ENCODE measurements at places on chromosomes 2 and 18.

DNA sequence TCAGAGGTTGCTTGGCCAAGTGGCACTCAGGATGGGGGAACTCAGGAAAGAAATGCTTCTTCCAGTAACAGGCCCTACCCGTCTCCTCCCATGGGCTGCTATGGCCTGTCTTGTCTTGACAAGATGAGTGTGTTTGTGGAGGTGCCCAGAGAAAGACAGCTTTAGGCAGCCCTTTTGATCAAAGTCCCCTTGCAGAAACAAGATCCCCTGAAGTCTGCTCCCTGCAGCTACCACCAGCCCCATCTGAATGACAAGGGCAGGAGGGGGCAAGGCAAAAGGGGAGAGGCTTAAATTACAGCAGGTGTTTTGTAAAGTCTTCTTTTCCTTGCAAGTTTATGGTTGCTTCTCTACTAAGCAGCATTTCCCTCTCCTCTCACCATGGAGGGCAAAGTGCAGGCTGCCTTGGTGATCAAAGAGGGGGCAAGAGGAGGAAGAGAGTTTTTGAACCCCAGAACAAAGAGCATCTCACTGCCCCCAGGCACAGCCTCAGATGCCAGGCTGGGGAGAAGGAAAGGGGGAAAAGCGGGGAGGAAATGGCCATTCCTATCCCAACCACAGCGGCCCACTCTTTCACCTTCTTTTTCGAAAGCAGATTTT is 6.7 kb downstream of the EVA1A start:
- DNase-seq: no peak

- no peak for DNase-seq
Observed at GRCh38 chr2:172467382-172467781, 40.0 kb downstream of the ITGA6 start.

DNA sequence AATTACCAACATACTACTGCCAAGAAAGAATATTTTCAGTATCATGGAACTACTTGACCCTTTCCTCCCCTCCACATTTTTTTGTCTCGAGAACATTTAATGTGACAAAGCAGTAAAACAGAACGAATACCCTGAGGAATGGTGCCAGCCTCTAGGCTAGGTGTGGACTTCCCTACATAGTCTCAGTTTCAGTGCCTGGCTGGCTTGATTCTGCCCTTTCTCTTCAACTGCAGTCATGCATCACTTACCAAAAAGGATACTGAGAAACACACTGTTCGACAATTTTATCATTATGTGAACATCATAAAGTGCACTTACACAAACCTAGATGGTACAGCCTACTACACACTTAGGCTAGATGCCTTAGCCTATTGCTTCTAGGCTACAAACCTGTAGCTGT is 305.3 kb upstream of the HNRNPA3 start:
- no peak for DNase-seq

- DNase-seq: peak; percentile 64
Observed at GRCh38 chr18:2979129-2979528, 33.8 kb downstream of the LPIN2 start.

- no peak for DNase-seq
Observed at GRCh38 chr2:215808996-215809395, 204.4 kb downstream of the MREG start.

DNA sequence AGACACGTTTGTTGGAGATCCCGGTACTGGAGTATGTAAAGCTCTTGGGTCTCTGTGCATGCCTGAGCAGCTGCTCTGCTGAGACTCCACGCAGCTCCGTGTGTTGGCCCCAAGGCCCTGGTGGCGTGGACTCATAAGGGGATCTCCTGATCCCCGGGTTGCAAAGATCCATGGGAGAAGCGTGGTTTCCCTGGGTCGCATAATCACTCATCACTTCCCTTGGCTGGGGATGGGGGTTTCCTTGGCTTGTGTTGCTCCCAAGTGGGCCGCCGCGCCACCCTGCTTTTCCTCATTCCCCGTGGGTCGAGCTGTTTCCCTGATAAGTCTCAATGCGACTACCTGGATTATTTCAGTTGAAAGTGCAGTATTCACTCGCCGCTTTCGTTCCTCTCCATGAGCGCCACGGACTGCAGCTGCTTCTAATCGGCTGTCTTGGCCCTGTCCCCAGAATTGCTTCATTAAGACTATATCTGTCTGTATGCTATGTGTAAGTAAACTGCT is 76.0 kb downstream of the EPC2 start:
- DNase-seq: no peak

DNA sequence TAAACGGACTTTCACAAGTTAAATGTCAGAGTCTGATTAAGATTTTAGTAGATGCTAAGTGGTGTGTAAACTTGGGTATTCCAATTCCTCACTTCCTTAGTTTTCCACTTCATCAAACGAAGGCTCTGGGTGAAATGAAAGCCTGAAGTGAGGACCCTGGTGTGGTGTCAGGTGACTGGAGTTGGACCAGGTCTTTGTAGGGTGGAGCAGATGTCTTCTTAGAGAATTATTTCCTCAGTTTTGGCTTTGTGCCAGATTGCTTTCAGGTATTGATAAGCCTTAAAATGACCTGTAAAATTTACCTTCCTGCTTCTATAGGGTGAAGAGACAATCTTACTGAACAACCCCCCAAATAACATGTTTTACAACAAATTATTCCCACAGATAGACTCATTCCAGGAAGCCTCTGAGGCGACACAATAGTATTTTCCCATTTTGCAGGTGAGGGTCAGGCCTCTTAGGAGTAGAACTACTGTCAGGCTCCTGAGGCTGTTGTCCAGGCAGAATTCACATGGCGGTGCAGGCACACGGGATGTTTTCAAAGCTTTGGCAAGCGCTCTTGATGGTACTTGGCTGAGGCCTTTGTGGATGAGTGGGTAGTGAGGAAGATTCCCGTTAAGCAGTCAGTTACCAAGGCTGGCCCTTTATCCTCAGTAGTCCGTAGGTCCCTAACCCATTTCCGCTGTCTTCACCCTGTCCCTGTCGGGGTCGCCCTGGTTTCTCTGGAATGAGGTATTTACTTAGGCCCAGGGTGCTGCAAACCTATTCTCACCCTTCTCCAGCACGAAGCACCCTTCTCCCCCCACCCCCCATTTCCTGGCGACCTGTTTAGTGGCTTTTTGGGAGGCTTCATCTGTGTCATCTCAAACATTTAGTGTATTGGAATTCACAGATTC is 6.6 kb downstream of the RPS7 start:
- DNase-seq: no peak

GRCh38 chr2:196176142-196176738 is 4.9 kb upstream of the STK17B start:
- DNase-seq: no peak

DNA sequence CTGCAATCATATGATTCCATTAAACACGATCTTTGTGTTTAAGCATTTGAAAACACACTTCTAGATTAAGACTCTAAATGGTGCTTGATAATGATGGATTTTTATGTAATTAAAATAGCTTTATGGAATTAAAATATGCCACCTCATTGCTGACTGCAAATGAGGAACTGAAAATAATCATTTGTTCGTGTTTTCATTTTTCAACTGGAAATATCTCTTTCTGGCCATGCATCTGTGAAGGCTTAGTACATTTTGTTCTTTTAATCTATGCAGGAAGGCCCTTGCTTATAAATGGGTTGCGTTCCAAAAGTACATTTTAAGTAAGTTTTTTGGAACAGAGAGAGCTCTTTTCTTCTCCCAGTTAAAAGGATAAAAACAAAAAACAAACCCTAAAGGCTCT is 125.5 kb downstream of the MC4R start:
- DNase-seq: no peak

- DNase-seq: no peak
Observed at GRCh38 chr2:15748736-15749323, 157.2 kb downstream of the DDX1 start.

DNA sequence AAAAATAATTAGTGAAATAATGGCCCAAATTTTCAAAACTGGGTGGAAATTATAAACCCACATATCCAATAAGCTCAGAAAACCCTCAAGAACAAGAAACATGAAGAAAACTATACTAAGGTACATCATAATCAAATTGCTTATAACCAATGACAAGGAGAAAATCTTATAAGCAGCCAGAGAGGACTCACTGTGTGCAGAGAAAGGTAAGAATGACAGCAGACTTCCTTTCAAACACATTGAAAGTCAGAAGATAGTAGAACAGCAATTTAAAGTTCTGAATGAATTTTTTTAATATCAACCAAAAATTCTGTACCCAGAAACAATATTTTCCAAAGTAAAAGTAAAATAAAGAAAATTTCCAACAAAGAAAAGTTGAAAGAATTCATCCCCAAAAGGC is 197.7 kb upstream of the RAB12 start:
- no peak for DNase-seq

Data from non-pigmented ciliary epithelial cell (primary cell).